Activated T-cell treated with anti-CD3 and anti-CD28 coated beads, Interleukin-2, amount 50 U/mL, for 72 hours (primary cell): ENCODE measurements at places on chromosomes 12 and 14. TPM values are rescaled to one million over a fixed set of nuclear protein-coding genes. Genes with fewer than 3 reads are reported as not detected.

Gene PPP4R4
- total RNA-seq, result 6.2 TPM

Gene FAR2
- total RNA-seq, result 2.3 TPM

Gene INHBC
- not detected for total RNA-seq

Gene TMPRSS12
- total RNA-seq, result not detected

Gene RNASE3
- not detected for total RNA-seq

Gene MYF6
- total RNA-seq, result not detected

Gene TCTN2
- total RNA-seq, result 8.0 TPM

Gene KRT78
- not detected for total RNA-seq

Gene ESRRB
- 0.36 TPM for total RNA-seq

Gene GPR137C
- 0.46 TPM for total RNA-seq

Gene VWF
- 0.02 TPM for total RNA-seq

DNA sequence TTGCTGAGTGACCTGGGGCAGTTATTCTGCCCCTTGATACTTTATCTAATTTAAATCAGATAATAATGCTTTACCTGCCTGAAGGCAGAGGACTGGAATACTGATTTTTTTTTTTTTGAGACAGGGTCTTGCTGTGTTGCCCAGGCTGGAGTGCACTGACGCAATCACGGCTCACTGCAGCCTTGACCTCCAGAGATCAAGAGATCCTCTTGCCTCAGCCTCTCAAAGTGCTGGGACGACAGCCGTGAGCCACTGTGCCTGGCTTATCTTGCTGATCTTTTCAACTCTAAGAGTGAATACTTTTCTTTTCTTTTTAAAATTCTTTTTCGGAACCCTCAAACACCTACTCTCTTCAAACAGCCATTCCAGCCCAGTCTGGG, 699 bp upstream of the B4GALNT3 start:
- H3K36me3 ChIP-seq, result peaks cover 3% of the 10 kb centered on the region
- no peak for DNase-seq
- H3K27ac ChIP-seq, result no peak overlapping the region
- H3K4me3 ChIP-seq, result peak overlapping the region; percentile 76
- peaks cover 70% of the 10 kb centered on the region for H3K27me3 ChIP-seq
- H3K4me1 ChIP-seq, result peaks cover 21% of the 10 kb centered on the region

DNA sequence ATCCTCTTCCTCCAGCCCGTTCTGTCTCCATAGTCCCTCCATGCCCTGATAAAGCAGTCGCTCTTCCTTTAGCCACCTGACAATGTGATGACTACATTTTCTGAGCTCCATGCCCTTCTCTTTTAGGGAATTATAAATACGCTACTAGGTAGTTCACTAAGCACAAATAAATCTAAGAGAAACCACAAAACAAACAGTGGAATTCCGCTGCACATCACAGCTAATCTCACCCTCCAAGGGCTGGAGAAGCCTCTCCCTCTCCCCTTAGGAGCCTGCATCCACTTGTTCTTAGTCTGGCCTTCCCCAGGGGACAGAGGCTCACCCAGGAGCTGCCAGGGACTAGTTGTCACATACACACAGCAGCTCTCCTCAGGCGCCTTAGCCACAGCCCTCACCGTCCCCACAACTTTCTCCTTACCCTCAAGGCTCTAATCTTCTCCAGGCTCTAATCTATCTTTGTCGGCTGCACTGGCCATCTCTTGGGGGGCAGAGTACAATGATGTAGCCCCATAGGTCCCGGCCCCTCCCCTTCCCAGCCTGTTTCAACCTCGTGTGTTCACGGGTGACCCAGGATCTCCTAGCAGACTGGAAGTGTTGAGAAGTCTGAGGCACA, 55.9 kb upstream of the GPR68 start:
- H3K4me1 ChIP-seq, result peaks cover 66% of the 10 kb centered on the region
- H3K27ac ChIP-seq, result peak overlapping the region; percentile 57
- peak overlapping the region; percentile 74 for H3K4me3 ChIP-seq
- peaks cover 30% of the 10 kb centered on the region for H3K36me3 ChIP-seq
- no peak for DNase-seq
- no peaks in the 10 kb centered on the region for H3K27me3 ChIP-seq

DNA sequence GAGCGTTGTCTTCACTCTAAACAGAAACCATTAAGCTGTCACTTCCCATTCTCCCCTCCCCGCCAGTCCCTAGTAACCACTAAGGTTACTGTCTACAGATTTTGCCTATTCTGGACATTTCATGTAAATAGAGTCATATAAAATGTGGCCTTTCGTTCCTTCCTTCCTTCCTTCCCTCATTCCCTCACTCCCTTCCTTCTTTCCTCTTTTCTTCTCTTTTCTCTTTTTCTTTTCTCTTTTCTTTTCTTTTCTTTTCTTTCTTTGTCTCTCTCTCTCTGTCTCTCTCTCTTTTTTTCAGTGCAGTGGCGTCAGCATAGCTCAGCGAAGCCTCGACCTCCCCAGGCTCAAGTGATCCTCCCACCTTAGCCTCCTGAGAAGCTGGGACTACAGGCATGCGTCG, 37.8 kb downstream of the HCAR2 start:
- no peak overlapping the region for H3K4me3 ChIP-seq
- no peaks in the 10 kb centered on the region for H3K36me3 ChIP-seq
- no peaks in the 10 kb centered on the region for H3K4me1 ChIP-seq
- no peak overlapping the region for H3K27ac ChIP-seq

GRCh38 chr14:50531595-50532501, 521 bp downstream of the MAP4K5 start:
- H3K4me1 ChIP-seq, result peaks cover 45% of the 10 kb centered on the region
- no peaks in the 10 kb centered on the region for H3K36me3 ChIP-seq
- peak overlapping the region; percentile 91 for H3K4me3 ChIP-seq
- peak overlapping the region; percentile 79 for H3K27ac ChIP-seq
- peaks cover 4% of the 10 kb centered on the region for H3K27me3 ChIP-seq
- DNase-seq, result peak; percentile 38

GRCh38 chr14:66056926-66057552, 429.1 kb upstream of the CCDC196 start:
- H3K4me1 ChIP-seq, result peaks cover 10% of the 10 kb centered on the region
- no peak overlapping the region for H3K27ac ChIP-seq
- DNase-seq, result no peak
- peaks cover 3% of the 10 kb centered on the region for H3K36me3 ChIP-seq
- H3K27me3 ChIP-seq, result no peaks in the 10 kb centered on the region

GRCh38 chr14:105989566-105990302, 463.4 kb downstream of the TMEM121 start:
- peak; percentile 76 for DNase-seq
- peaks cover 66% of the 10 kb centered on the region for H3K4me1 ChIP-seq
- no peaks in the 10 kb centered on the region for H3K27me3 ChIP-seq

DNA sequence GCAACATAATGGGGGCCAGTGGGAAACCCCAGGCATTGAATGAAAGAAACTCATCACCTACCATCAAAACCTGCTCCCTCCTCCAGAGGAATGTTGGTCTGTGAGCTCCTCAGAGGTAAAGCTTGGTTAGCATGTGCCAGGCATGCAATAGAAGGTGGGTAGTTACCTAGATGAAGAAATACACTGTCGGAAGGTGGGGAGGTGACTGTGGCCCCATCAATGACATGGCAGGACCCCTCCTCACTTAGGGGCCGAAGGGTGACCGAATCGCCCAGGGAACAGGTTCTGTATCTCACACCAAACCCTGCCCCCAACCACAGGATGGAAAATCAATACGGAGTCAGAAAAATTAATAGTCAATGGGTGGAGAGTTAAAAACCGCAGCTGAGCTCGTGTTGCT, 135.6 kb downstream of the BCL11B start:
- H3K27ac ChIP-seq, result no peak overlapping the region
- DNase-seq, result no peak
- peaks cover 13% of the 10 kb centered on the region for H3K4me1 ChIP-seq
- H3K4me3 ChIP-seq, result no peak overlapping the region

DNA sequence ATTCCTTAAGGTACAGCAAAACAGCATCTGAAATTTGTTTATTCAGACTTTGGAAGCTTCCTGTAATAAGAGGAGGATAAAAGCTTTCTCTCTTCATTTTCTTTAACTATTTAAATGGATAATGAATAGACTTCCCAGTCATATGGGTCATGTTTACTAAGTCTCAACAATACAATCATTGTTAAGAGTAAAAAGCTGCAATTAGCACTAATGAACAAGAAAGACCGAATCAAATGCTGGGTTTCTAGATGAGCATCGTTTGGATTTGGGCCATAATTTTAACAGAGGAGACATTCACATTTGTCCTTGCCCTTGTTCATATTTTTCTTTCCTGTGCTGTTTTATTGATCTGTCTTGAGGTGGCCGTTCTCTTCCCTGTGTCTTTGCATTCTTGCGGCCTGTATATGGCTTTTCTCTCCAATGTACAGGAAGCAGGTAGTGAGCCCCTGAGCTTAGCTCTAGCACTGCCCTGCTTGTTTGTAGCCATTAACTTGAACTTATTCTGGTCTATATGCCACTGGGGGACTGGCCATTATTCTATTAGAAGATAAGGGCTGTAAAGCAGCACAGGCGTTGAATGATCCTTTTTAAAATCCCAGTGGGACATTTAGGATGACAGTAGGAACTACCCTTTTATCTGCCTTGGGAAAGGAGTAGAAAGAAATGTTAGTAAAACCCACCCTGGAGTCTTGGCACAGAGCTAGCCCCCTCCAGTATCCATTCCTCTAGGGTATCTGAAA, 34.6 kb downstream of the ABHD12B start:
- no peak overlapping the region for H3K4me3 ChIP-seq
- H3K27ac ChIP-seq, result no peak overlapping the region
- H3K36me3 ChIP-seq, result no peaks in the 10 kb centered on the region
- H3K4me1 ChIP-seq, result no peaks in the 10 kb centered on the region

GRCh38 chr14:64218344-64219240, 75.6 kb downstream of the ESR2 start:
- no peak overlapping the region for H3K4me3 ChIP-seq
- no peak overlapping the region for H3K27ac ChIP-seq
- peaks cover 2% of the 10 kb centered on the region for H3K36me3 ChIP-seq
- H3K27me3 ChIP-seq, result no peaks in the 10 kb centered on the region
- H3K4me1 ChIP-seq, result no peaks in the 10 kb centered on the region

DNA sequence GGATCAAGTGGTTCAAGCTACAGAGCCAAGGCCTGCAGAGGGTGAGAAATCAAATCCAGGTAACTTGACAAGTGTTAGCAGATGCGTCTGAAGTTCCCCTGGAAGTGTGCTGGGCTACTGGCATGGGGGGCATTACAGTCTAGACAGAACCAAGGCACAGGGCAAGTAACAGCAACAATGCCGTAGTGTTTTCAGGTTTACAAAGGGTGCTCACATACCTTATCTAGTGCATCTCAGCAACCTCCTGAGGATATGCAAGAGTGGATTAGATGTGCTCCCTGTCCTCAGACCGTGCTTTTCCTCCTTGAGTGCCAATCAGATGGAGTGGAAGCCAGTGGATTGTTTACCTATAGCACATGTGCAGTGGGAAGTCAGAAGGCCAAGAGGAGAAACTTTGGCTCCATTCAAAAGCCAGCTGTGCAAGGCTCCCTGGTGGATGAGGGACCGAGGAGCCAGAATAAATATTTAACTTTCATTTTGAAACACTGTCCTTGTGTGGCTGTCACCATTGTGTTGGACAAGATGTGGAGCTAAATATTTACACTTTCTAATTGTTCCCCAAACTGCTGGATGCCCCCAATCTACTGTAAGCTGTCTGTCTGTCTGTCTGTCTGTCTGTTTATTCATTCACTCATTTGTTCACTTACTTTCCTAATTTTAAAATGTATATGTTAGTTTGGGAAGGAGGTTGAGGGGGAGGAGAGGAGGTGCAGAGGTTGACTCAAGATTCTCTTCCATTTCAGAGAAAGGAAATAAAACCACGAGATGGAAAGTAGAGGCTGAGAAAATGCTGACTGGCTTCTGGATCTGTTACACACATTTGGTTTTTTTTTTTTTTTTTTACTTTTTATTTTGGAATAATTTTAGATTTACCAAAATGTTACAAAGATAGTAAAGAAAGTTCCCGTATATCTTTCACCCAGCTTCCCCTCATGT, 184.0 kb upstream of the PARP11 start:
- no peaks in the 10 kb centered on the region for H3K36me3 ChIP-seq
- no peak for DNase-seq
- H3K4me3 ChIP-seq, result peak overlapping the region; percentile 46

- H3K27me3 ChIP-seq, result no peaks in the 10 kb centered on the region
- H3K27ac ChIP-seq, result no peak overlapping the region
- peaks cover 3% of the 10 kb centered on the region for H3K36me3 ChIP-seq
- DNase-seq, result peak; percentile 66
Measured at GRCh38 chr12:130826151-130826801, 12.8 kb downstream of the STX2 start.

DNA sequence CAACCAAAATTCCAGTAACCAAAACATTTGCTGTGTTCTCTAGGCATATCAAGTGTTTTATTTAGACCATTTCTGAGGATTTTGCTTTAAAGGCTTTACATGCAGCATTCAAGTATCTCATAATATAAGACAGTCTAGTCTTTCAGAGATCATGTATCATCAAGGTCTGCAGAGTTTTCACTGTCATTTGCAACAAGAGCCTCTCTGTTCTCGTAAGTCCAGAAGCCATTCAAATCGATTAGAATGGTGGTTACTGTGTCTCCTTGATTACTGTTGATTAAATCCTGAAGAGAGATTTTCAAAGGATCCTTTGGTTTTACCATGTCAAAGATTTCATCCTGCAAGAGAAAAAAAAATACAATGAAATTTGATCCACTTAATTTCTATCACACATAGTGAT, 36.3 kb downstream of the PPP2R3C start:
- H3K27me3 ChIP-seq, result no peaks in the 10 kb centered on the region
- peaks cover 8% of the 10 kb centered on the region for H3K36me3 ChIP-seq
- no peak for DNase-seq
- H3K4me1 ChIP-seq, result no peaks in the 10 kb centered on the region

DNA sequence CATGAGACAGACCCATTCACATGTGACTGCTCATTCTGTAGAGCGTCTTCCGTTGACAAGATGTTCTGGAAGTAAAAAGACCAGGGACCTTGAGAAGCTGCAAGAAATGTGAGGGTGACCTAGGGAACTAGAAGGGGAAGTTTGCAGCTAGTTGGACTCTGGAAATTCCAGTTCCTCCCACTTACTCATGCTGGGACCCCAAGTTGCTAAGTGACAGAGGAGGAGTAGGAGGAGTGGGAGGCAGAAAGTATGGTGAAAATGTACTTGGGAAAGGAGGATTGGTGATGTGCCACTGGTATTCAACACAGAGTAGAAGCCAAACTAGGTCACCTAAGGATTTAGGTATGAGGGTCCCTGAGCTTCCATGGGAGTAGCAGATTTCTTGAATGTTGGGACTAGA, 132.4 kb downstream of the KCNA5 start:
- no peak overlapping the region for H3K27ac ChIP-seq
- peaks cover 18% of the 10 kb centered on the region for H3K27me3 ChIP-seq
- no peak for DNase-seq
- no peaks in the 10 kb centered on the region for H3K4me1 ChIP-seq
- no peak overlapping the region for H3K4me3 ChIP-seq

DNA sequence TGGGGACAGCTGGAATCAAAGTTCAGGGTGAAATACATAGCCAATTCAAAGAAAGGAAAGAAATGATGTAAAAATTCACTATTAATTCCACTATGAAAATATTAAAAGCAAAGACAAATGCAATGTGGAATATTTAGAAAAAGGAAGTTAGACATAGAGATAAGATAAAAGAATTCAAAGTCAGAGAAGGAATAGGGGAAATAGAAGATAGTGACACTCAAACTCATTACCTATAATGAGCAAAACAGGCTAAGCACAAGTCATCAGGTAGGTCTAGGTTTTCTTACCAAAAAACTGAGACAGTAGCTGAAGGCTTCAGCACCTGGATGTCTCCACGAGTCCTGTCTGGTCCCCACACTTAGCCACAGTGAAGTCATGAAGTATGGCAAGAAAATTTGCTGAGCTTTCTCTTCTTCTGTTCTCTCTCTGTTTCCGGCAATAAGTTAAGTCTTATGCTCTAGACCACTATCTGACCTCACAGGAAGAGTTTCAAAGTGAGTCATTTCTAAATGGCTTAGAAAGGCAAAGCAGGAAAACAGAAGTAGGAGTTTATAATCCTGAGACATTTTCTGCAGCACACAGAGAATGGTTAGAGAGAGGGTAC, at the start of gene C3AR1:
TSS of gene C3AR1 (minus strand) at position 369 of the 604 bp plus-strand sequence. CDS start 6,174 bp downstream, outside the sequence.
- peak within 1 kb of the TSS; percentile 87 for H3K4me3 ChIP-seq
- DNase-seq, result peak; percentile 23
- peaks cover 28% of the 10 kb centered on the region for H3K4me1 ChIP-seq
- no peaks in the 10 kb centered on the region for H3K27me3 ChIP-seq
- H3K36me3 ChIP-seq, result no peaks in the 10 kb centered on the region
